Adipocyte (in vitro differentiated cells): ENCODE measurements at places on chromosomes 16 and 17.

DNA sequence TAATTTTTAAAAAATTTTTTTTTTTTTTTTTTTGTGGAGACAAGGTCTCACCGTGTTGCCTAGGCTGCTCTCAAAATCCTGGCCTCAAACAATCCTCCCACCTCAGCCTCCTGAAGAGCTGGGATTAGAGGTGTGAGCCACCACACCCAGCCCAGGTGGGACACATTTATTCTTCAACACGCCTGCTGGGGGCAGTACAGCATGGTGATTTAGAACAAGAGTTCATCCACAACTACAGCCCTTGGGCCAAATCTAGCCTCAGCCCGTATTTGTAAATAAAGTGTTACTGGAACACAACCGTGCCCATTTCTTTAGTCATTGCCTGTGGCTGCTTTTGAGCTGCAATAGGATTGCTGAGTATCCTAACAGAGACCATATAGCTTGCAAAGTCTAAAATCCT, 92.8 kb downstream of the KATNIP start:
- peak; percentile 13 for DNase-seq

GRCh38 chr16:70438585-70438968, 323 bp downstream of the ST3GAL2 start:
- DNase-seq = no peak

DNA sequence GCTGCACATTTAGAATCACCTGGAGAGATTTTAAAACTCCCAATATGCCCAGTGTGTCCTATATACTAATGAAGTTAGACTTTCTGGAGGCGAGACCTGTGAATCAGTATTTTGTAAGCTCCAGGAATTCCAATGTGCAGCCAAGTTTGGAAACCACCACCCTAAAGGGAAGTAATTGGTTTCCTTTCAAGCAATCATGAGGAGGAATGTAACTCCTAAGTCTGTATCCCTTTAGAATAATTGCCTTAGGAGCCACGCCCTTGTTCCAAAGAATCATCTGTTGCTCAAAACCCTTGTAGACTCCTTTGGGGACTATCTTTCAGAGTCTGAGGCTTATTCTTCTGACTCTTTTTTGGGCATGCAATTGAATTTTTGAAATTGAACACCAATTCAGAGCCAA, 84.4 kb downstream of the DNAH9 start:
- no peak for DNase-seq

DNA sequence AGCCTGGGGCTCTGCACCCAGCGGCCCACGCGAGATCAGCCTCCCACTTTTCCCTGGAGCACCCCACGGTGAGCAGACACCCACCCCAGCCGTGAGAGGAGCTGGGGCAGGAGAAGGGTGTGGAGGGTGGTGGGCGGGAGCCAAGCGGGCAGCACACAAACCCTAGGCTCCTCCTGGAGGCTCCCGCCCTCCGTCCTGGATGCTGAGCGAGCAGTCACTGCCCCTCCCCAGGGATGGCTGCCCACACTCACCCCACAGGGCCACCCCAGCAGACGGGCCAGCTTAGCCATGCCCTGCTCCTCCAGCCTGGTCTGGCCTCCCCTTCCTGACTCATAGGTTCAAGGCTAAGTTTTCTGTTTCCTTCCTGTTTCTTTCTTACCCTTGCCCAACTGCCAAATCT, 15.7 kb upstream of the ABCC3 start:
- no peak for DNase-seq

GRCh38 chr17:18858567-18859245, 775 bp downstream of the PRPSAP2 start:
- DNase-seq = peak; percentile 20

GRCh38 chr16:87832741-87833502, 36.4 kb downstream of the SLC7A5 start:
- DNase-seq = no peak

- no peak for DNase-seq
Measured at GRCh38 chr17:57124053-57124452, 39.0 kb downstream of the AKAP1 start.

- DNase-seq = peak; percentile 86
Measured at GRCh38 chr17:27384261-27384701, 72.0 kb upstream of the KSR1 start.

DNA sequence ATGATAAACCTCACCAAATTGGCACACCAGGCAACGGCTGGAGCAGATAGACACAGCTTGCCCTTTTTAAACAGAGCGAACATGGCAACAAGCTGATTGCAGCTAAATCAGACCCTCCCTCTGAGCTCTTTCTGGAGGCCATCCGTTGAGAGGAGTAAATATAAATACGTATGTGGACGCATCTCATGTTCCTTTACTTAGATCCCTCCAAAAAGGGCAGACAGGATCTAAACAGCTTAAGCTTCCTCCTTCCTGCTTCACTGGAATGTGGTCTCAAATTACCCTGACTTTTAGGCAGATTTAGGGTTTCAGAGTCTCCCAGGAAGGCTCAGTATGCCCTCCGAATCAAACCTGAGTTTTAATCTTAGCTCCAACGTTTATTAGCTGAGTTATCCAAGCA, 204.7 kb upstream of the GOT2 start:
- DNase-seq = no peak
